Lung microvascular endothelial cell (primary cell): ENCODE measurements at places on chromosomes 4 and X.

GRCh38 chr4:172109466-172109865 lies 296.3 kb downstream of the GALNTL6 start:
- no peak for DNase-seq

GRCh38 chrX:149322316-149322715 lies 182.8 kb downstream of the IDS start:
- DNase-seq, result no peak

DNA sequence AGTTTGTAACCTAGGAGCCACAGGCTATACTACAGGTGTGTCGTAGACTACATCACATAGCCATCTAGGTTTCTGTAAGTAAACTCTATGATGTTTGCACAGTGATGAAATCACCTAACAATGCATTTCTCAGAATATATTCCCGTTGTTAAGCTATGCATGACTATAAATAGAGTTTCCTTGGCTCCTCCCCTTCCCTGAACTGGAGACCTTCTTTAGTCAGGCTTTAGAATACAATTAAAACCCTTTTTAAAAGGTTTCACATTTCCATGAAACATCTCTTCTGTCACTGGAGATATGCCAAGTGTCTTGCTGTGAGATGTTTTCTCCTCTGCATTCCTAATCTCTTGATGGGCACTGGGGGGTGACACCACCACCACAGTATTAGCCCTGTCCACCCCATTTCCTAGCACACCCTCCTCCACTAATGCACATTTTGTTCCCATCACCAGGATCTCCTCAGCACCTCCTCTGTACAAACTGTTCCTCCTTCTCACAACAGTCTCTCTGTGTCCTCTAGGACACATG lies 334.6 kb upstream of the CPEB2 start:
- DNase-seq, result no peak

DNA sequence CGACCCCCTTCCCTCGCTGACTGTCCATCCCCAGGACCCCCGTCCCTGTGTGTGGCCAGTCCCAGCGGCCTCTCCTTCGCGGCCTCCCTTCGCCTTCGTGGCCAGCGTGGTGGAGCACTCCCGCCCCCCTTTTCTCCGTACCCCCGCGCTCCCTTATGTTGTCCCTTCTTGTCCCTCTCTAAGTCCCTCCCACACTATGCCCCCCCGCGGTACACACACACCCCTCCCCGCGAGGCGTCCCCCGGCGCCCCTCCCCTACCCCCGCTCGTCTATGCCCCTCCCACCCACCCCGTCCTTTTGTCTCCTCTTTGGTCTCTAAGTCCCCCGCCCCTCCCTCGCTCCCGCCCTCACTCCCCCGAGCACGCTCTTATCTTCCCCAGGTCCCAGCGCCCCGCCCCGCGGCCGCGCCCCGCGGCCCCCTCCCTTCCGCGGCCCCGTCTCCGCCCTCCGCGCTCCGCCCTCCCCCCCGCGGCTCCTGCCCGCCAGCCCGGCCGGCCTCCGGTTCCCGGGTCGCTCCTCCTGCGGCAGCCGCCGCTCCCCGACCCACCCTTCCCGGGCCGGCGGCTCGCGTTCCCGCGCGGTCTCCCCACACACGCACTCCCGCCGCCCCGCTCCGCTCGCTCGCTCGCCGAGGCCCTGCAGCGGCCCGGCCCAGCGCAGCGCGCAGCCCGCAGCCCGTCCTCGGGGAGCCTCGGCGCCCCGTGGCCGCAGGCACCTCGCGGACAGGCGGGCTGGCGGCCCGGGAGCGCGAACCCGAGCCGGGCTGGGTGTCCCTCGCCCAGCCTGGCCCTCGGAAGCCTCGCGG lies 26.3 kb downstream of the UTP14A start:
- peak; percentile 92 for DNase-seq

GRCh38 chrX:71617742-71618141 lies 569 bp downstream of the CXCR3 start:
- DNase-seq, result no peak

DNA sequence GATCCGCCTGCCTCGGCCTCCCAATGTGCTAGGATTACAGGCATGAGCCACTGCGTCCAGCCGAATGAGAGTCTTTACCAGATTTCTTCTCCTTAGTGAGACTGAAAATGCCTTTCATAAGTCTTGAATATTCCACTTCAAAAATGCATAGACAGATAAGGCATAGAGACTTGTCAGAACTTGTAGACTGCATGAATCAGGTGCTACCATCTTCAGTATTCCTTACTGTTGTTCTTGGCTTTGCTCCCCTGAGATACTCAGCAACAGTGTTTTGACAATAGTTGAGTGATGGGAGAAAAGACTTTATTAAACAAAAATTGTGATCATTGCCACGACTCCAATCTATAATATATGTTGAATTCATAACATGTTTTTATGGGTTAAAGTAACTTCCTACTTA lies 11.0 kb downstream of the TKTL2 start:
- no peak for DNase-seq

GRCh38 chr4:76993787-76994641 lies 44.5 kb downstream of the SEPTIN11 start:
- no peak for DNase-seq

DNA sequence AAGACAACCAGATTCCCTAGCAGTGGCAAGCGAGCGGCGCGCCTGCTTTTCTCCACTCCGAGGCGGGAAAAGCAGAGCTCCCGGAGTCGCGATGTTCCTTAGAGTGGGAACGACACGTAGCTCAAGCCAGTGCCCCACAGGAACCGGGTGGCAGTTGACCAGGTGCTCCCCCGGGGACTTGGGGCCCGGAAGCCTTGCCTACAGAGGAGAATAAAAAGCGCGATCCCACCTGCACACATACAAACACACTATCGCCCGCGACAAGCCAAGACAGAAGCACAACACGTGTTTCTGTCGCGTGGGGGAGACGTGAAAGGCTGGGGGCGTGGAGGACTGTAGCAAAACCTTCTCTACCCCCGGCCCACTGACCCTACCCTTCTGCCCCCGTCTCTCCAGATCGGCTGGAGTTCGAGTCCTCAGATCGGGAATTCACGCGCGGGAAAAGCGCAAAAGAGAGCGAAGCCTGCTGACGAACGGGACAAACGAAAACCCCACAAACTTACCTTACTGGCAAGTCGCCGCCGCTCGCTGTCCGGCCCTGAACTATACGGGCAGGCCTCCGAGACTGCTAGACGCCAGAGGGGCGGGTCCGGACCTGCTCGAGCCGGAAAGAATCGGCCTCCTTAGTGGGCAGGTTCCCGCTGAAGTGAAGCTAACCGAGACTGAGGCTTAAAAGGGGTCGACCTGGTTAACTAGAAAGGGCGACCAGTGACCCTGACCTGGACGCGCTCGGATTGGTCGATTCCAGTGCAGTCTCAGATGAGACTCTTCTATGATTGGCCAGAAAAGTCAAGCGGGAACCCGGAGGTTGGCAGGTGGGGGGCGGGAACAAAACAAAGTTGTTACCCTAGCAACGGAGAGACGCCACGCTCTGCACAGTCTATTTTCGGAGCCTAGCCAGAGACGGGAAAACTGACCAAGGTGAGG lies at the start of the genes DNAAF6 and NUP62CL:
Gene DNAAF6 (plus strand): TSS at position 842 of the 927 bp plus-strand sequence. CDS start 6,265 bp downstream, outside the sequence.
Gene NUP62CL (minus strand): TSS at position 664 of the 927 bp plus-strand sequence. CDS start 31,287 bp downstream, outside the sequence.
- peak; percentile 5 for DNase-seq

- DNase-seq, result peak; percentile 25
These were observed 593 bp downstream of the NPY1R start for GRCh38 chr4:163331629-163332376.

- DNase-seq, result no peak
These were observed 163.3 kb upstream of the SLC7A11 start for GRCh38 chr4:138405466-138405891.

DNA sequence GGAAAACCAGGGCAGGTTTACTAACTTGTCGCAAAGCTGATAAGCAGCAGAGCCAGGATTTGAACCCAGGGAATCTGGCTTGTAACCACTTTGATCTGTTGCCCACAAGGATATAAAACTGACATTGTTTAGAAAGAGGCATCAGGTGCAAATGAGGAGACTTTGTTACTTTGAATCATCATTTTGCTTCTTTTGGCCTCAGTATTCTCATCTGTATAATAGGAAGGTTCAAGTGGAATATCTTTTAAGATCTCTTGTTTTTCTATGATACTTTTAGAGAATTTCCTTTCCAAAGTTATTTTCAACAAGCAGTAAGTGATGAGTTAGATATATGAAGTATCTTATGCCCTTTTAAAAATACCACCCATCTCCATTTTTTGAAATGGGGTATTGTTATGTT lies 57.8 kb upstream of the NAP1L5 start:
- no peak for DNase-seq

GRCh38 chrX:13825178-13825762 lies 8.4 kb upstream of the GPM6B start:
- DNase-seq, result peak; percentile 1

GRCh38 chrX:23372220-23372902 lies 37.7 kb downstream of the PTCHD1 start:
- DNase-seq, result no peak

DNA sequence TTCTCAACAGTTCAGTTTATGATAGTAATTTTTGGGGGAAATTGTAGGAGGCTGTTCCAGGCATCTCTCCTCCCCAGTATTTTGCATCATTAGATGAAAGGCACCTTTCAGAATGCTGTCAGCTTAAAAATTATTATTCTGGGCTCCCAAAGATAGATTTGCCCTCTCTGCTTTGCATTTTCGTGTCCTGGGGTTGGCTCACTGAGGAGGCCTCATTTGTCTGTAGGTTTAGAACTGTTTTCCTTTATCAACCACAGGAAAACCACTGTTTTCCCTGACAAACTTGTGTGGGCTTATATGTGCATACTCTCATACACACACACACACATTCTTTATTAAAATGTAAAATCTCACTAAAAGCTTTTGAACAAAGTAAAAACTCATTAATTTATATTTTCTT lies 197.2 kb upstream of the VCX3A start:
- DNase-seq, result no peak

GRCh38 chr4:6956434-6957147 lies 47.0 kb downstream of the TBC1D14 start:
- no peak for DNase-seq

DNA sequence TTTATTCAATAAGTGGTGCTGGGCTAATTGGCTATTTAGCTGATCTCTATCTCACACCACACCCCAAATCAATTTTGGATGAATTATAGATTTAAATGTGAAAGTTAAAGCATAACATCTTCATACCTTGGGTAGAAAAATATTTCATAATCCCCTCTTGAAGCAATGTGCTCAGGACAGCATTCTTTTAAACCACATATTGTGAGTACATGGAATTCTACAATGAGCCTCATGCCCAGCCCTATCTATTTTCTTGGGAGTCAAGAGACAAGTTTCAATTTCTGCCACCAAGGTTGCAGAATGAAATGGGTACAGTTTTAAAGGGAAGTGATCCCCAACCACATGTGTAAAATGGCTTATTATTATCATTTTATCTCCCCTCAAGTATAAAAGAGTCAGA lies 30.6 kb upstream of the GPRIN3 start:
- DNase-seq, result no peak

GRCh38 chr4:42123071-42123644 lies 29.3 kb downstream of the BEND4 start:
- DNase-seq, result no peak

- DNase-seq, result no peak
These were observed 183.5 kb upstream of the GALNTL6 start for GRCh38 chr4:171629737-171630136.

DNA sequence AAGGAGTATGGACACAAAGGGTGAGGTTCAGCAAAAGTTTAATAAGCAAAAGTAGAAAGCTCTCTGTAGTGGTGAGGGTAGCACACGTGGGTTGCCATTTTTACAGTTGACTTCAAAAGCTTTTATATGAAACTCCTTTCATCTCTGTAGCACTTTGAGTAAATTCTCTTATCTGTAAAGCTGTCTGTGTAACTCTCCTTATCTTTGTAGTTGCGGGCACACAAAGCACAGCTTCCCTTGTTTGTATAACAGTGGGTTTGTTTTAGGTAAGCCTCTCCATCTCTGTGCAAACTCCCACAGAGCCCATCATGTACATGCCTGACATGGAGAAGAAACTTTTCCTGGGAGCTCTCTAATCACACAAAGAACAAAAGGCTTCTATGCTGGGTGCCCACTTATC lies 325.9 kb upstream of the PABPC5 start:
- DNase-seq, result no peak

GRCh38 chr4:6591313-6591712 lies 16.3 kb downstream of the MAN2B2 start:
- DNase-seq, result no peak

- DNase-seq, result peak; percentile 51
These were observed 44.9 kb upstream of the SLC25A31 start for GRCh38 chr4:127685292-127685691.

- no peak for DNase-seq
These were observed 123.4 kb downstream of the COL25A1 start for GRCh38 chr4:109179061-109179460.

DNA sequence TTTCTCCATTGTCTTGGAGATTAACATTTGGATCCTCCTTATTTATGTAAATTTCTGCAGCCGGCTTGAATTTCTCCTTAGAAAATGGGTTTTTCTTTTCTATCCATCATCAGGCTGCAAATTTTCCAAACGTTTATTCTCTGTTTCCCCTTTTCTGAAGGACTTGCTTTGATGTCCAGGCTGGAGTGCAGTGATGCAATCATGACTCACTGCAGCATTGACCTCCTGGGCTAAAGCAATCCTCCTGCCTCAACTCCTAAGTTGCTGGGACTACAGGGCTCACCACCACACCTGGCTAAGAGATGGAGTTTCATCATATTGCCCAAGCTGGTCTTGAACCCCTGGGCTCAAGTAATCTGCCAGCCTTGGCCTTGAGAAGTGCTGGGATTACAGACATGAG lies 144.0 kb upstream of the ZXDB start:
- peak; percentile 53 for DNase-seq

DNA sequence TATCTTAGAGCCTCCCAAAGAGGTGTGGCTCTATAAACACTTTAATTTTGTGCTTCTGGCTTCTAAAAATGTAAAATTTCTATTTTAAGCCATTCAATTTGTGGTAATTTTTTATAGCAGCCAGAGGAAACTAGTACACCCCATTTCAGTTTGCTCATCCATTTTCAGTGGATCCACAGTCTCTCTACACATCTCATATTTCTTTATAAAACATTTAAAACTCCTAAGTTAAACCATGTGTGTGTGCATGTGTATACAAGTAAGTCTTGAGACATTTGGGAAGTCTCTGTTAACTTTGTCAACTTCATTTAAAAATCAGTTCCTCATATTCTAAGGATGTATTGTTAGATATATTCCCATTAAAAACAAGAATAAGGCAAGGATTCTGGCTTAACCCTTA lies 273.2 kb downstream of the IL15 start:
- no peak for DNase-seq

DNA sequence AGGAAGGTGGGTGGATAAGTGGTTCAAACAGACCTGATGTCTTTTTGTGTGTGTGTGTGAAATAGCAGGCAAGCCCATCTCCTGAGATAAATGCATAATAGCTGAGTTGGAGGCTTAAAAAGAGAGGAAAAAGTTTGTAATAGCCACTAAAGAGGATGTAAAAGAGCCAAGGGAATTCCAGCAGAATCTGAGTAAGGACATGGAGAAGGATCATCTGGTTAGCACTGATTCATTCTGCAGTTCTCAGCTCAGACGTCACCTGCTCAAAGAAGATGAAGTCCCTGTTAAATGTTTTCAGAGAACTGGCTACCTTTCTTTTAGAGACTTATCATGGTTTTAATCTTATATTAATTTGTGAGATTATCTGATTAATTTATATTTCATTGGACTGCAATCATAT lies 21.0 kb upstream of the IL13RA2 start:
- no peak for DNase-seq

GRCh38 chr4:80831383-80832361 lies 198.8 kb upstream of the BMP3 start:
- no peak for DNase-seq

DNA sequence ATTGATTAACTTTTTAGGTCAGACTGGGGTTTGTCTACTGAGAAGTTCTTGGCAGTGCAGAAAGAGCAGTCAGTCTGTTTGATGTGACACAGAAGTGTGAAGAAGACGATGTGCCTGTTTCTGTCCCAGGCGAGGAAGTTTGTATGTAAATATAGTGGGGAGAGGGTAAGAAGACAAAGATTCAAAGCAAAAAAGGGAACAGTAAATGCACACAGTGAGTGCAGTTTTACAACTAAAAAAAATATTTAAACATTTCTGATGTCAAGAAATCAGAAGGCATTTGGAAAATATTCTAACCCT lies 264.9 kb downstream of the RAPGEF2 start:
- no peak for DNase-seq
